Hematopoietic multipotent progenitor cell (in vitro differentiated cells): ENCODE measurements at places on chromosomes 1 and 21. TPM values are rescaled to one million over a fixed set of nuclear protein-coding genes. Genes with fewer than 3 reads are reported as not detected.
A peak's percentile ranks its signal among the peaks of the same experiment; 100 is the strongest.

DNA sequence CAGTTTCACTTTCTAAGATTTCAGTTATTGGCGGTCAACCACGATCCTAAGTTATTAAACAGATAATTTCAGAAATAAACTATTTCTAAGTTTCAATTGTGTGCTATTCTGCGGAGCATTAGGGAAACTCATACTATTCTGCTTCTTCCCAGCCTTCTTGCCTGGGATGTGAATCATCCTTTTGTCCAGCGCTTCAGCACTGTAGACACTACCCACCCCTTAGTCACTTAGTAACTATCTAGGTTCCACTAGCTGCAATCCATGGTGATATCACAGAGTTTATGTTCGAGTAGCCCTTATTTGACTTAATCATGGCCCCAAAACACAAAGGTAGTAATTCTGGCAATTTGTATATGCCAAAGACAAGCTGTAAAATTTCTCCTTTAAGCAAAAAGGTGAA, 279.9 kb upstream of the ADAMTS5 start:
- no peak for DNase-seq

DNA sequence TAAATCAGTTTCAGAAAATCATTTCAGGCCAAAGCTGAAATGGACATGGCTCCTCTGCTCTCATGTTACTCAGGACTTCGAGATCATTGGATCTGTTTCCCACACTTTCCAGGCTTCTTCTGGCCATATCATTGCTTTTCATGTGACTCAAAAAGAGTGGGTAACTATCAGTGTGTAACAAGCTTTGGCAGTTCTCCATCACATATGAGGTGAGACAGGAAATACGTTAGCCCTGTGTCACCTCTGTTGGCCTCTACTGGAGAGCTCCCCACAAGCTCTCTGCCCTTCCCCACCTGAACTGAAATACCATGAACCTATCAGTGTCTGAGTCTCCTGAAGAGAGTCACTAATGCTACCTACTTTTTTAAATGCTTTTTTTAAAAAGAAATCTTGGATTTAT, 128.2 kb downstream of the LBR start:
- DNase-seq = no peak

Gene DENND2C
- under 0.01 TPM for total RNA-seq

GRCh38 chr1:30525631-30525970, 197.8 kb downstream of the MATN1 start:
- no peak for DNase-seq

DNA sequence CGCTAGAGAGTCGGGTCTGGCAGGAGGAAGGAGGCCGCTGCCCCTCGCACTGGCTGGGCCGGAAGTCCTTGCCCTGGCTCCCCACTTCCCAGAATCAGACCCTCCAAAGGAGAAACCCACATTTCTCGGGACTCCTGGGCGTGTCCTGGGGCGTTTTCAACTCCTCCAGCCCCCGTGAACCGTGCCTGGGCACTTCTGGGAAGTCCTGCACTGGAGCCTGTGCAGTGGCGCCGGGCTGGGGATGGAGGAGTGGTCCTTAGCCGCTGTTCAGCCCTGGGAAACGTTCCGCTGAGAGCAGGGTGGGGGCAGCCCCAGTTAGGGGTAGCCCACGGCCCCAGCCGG, 3.0 kb downstream of the IGSF21 start:
- DNase-seq = no peak

DNA sequence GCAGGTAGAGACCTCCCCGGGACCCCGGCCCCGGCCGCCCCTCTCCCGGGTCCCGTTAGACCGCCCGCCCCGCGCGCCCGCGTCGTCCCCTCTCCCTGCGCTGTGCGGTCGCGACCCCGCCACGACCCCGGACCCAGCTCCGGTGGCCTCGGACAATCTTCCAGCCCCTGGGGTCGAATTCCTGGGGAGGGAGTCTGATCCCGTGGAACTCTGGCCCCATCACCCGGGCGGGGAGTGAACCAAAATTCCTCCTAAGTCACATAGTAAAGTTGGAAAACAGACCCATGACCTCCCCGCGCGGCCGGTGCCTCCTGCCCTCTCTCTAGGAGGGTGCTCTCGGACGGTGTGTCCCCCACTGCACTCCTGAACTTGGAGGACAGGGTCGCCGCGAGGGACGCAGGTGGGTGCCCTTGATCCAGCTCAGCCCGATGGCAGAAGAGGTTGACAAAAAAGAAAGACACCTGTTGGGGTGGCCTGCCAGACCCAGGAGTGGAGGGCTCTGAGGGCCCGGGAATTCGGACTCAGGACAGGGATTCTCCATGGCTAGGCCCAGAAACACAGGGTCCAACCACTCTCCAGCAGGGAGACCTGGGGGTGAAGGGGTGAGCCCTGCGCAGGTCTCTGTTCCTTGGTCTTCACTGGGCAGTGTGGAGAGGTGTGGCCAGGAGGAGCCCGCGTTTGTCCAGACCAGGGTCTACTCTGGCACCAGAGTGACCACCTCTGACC, 451 bp downstream of the ADAMTSL4 start:
- DNase-seq = no peak

DNA sequence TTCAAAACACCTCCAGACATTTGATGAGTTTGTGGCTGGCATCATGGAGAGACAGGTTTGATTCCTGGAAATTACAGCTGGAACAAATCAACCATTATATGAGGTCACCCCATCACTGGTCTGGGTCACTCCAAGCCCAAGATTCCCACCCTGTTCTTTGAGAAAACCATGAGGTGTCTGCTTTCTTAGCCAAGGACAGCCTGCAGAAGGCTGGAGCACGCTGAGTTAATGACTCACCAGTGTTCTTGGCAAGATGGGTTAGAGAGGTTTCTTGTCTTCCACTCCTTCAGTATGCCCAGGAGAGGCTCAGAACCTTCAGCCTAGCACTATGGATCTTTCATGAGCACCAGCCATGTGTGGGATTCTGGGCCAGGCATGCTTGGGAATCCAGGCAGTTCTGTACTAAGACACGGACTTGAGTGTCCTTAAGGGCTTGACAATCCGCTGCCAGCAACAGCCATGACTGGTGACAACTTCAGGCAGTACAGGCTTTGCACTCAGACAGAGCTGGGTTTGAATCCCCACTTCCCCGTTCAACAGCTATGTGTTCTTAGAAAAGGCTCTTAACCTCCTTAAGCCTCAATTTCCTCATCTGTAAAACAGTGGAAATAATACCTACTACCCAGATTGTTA, 43.9 kb downstream of the GRHL3 start:
- DNase-seq = no peak

DNA sequence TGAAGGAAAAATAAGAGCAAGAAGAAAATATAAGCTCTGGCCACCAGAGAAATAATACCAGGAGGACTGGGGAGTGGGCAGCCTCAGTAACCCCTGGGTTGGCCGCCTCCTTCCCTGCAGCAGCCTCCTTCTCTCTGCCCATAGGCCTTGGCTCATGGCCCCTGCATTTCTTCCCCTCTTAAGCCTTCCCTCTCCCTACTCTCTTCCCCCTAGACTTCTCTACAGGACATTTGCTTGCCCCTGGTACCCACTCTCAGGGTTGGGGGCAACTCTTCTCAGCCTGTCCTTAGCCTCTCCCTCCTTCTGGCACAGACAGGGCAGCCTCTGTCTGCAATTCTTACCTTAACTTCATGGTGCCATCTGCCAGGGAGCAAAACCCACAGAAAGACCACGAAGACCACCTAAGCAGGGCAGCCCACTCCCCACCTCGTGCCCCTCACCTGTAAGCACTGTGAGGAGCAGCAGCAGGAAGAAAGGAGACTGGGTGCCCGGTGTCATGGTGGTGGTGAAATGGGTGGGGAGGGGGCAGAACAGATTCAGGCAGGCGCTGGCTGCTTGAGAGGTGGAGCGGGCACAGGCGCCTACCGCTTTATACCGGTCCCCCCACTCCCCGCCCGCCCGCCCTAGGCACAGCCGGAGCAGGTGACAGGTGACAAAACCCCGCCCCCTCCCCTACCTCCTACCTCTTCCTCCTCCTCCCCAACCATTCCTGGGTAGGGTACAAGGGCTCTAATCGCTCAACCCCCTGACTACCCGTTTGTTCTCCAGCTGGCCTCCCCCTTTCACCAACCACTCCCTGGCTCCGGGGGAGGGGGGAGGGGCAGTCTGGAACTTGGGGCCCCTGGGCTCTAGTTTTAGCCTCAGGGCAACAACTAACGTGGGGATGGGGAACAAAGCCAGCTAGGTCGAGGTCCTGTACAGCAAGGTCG, 15.1 kb downstream of the THBS3 start:
- no peak for DNase-seq

DNA sequence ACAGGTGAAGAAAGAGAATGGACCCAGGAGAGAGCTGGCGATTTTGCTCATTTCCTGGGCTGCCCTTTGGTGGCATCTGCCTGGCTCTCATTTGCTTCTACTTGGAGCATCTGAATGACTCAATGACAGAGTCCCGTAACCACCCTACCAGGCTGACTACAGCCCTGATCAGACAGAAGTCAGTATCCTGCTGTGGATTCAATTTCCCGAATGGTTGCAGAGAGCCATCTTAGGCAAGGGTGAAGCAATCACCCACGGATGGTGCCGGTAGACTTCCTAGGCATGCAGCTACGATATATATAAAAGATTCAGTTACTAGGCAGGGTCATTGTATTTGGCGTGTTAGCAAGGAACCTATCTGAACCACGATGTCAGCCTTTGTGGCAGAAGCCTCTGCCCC, 10.2 kb downstream of the AJAP1 start:
- no peak for DNase-seq

Gene HRNR
- under 0.01 TPM for total RNA-seq

- peak; percentile 89 for DNase-seq
These were observed at the start of gene RWDD3 for GRCh38 chr1:95233737-95234500. TSS of gene RWDD3 (plus strand) at chr1:95234210. CDS start at chr1:95234231, 21 bp downstream.

Gene SVBP
- 7.0 TPM for total RNA-seq

Gene MSH4
- 0.27 TPM for total RNA-seq

- DNase-seq = no peak
These were observed 63.7 kb downstream of the MAP10 start for GRCh38 chr1:232868793-232869491.

DNA sequence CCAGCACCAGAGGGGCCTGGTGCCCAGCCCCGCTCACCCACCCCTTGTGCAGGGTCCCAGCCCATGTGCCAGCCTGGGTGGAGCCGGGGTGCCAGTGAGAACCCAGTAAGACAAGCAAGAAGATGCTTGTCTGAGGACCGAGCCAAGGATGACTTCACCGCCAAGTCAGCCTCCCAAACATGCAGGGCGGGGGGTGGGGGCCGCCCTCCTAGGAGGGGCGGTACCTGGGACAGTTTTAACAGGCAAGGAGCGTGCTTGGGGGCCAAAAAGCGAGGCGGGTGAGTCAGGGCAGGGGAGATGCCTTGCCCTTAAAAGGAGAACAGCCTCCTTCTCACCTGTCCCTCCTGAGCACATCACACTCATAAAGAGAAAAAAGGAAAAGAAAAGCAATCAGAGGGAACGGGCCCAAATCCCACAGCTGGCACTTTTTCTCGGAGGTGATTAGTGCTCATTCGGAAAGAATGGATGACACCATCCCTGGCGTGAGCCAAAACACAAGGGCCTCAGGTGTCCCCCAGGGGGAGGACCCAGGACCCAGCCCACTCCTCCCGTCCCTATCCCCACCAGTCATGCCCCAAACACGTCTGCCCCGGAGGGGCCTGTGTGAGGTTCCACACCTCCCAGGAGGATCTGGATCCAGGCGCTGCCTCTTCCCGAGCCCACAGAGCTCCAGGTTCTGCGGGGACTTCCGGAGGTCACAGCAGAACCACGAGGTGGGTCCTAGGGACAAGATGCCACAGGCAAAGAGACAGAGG, 77.6 kb upstream of the IFFO2 start:
- DNase-seq = no peak

GRCh38 chr1:209882942-209883340, 55.1 kb upstream of the SYT14 start:
- DNase-seq = no peak

Gene CAPN8
- not detected for total RNA-seq

GRCh38 chr1:53063744-53064515, 1.9 kb downstream of the PODN start:
- DNase-seq = no peak

Gene LCE1E
- not detected for total RNA-seq

GRCh38 chr1:30362603-30362990, 360.8 kb downstream of the MATN1 start:
- no peak for DNase-seq

DNA sequence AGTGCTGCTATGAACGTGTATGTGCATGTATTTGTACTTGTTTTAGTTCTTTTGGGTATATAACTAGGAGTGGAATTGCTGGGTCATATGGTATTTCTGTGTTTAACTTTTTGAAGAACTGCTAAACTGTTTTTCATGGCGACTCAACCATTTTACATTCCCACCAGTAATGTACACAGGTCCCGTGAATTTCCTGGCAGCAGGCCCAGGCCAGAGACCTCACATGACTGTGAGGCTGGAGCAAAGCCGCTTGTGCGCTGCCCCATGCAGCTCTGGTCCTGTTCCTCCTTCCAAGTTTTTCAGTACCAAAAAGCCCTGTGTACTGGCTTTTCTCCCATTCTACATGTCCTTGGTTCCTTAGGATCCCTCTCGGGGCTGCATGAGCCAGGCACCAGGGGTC, 29.6 kb downstream of the ACOT11 start:
- DNase-seq = no peak

Gene CD1B
- not detected for total RNA-seq
